ENCODE measurements at places on chromosomes 5 and 9.

GRCh38 chr5:138289296-138289695 lies 14.9 kb upstream of the GFRA3 start:
- DNase-seq: no peak

DNA sequence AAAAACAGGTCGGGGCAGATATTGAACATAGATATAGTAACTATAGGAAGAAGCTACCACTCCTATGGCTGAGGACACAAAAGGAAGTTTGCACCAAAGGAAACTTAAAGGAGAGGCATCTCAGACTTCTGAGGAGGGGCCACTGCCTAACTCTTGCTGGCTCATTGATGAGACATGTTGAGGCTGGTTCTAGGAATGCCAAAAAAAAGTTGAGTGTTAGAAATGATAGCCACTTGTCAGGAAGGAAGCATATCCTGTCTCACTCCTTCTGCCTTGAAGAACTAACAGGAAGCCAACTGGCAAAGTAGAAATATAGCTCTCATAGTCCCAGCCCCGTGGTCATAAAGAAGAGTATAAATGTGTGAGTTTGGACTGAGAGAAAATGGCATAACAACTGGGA lies 23.3 kb upstream of the STOM start:
- no peak for DNase-seq

- no peak for DNase-seq
These were observed 306 bp downstream of the TRUB2 start for GRCh38 chr9:128321879-128322403.

GRCh38 chr9:84136119-84136868 lies 155.7 kb downstream of the RMI1 start:
- DNase-seq: peak; percentile 21

DNA sequence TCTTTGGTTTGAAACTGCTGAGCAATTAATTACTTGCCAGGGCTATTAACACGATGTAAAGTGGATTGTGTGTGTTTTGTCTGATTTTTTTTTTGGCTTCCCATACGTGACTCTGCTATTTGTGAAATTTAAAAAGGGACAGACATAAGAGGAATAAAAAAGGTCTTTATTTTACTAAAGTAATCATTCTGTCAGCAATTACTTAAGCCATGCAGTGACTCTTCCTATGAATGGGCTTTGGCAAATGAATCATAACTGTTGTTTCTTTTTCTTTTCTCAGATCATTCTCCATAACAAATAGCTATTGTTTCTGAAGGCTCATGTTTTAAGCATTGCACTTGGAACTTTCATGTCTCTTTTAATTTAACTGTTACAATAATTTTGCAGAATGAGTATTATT lies 461.3 kb upstream of the RORB start:
- no peak for DNase-seq

GRCh38 chr5:109884676-109885075 lies 194.9 kb downstream of the MAN2A1 start:
- no peak for DNase-seq

DNA sequence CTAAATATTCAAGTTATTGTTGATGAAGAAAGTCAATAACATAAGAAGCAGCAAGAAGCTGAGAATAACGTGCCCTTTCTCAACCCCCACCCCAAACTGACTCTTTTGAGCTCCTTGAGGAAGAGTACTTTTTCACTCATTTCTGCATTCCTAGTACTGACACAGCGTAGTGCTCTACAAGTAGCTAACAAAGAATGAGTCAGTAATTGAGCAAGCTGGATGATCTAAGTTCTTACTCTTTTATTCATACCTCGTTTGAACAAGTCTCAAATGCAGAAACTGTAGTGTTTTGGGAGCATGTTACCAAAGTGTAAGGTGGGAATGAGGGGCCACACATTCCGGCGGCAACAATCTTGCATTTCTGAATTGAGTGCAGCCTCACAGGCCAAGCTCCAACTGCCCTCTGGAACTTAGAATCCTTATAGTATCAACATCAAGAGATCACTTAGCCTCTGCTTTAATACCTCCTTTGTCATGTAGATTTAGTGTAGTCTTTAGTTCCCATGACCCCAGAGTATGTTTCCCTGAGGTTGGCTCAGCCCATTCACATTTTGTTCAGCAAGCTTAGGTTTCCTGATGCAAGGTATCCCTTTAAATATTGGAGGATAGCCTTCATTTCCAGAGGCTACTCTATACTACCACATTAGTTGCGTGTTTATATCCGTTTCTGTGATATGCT lies 152.0 kb downstream of the PRR16 start:
- no peak for DNase-seq

GRCh38 chr9:20658677-20659473 lies 25.2 kb upstream of the FOCAD start:
- DNase-seq: no peak

- DNase-seq: no peak
These were observed 111.7 kb upstream of the BOD1 start for GRCh38 chr5:173727839-173728778.

- no peak for DNase-seq
These were observed 25.1 kb downstream of the CACNA1B start for GRCh38 chr9:137902646-137903045.

GRCh38 chr9:126698756-126699155 lies 85.0 kb downstream of the LMX1B start:
- no peak for DNase-seq

Measured in SHP77 (cell line).